ENCODE measurements at places on chromosomes 5 and 9.

DNA sequence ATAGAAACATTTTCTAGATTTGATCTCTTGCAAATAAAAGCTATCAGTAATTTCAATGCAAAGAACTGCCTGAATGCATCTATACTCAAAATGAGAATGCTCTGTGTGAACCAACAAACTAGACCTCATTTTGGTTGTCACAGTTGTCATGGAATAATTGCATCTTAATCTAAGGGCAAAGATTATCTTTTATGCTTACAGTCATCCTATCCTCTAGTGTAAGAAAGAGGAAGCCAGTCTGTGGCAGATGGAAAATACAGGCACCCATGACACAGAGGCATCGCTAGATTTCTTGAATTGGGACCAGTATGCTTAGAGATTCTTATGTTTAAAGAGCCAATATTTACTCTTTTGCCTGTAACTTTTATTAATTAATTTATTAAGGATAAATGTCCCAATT lies 95.0 kb downstream of the MACIR start:
- DNase-seq, result no peak

DNA sequence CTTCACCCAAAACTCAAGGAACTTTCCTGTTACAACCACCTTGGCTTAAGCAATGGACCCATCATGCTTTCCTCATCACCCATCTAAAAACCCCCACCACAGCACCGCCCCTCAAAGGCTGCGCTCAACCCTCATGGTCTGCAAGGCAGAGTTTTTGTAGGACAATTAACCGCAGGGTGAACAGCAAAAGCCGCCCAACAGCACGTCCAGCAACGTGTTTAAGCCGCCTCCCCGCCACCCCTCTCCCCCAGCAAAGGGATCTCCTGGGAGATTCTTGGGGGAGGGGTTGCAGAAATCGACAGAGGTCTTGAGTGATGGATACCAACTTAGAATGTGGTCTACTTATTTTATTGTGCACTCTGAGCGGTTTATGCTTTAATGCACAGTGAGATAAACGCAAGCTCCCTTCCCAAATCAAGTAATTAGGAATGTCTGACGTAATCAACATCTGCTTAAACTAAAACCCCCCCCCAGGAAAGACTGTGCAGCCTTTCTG lies 1.9 kb downstream of the ROR2 start:
- no peak for DNase-seq

GRCh38 chr9:128406848-128407391 lies 13.7 kb upstream of the CERCAM start:
- DNase-seq, result no peak

DNA sequence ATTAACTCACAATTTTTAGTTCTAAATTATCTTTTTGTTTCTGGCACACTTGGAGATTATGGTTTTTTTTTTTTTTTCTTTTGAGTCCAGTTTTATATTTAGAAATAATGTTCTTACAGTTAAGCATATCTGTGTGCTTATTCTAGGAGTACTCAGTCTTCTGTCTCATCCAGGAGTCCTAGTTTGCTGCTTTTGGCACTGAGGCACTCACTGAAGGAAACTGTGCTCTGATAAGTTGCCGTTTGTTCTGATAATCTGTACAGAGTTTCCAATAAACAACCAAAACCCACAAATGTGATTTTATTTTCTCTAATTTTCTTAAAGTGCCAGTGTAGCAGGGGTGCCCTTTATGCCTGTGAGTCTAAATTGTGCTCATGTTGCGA lies 251.0 kb downstream of the LRRC70 start:
- DNase-seq, result no peak

- DNase-seq, result no peak
Observed at GRCh38 chr5:56456002-56456401, 222.9 kb upstream of the ANKRD55 start.

- DNase-seq, result no peak
Observed at GRCh38 chr9:124814164-124814535, 37.2 kb downstream of the OLFML2A start.

- DNase-seq, result no peak
Observed at GRCh38 chr9:86298873-86299272, 16.5 kb upstream of the ISCA1 start.

GRCh38 chr9:132161743-132162184 lies at the start of gene NTNG2:
Gene NTNG2 (plus strand): TSS chr9:132162058. CDS start chr9:132166832, 4,774 bp downstream.
- DNase-seq, result no peak

- no peak for DNase-seq
Observed at GRCh38 chr5:115100319-115100955, 69.3 kb downstream of the TRIM36 start.

DNA sequence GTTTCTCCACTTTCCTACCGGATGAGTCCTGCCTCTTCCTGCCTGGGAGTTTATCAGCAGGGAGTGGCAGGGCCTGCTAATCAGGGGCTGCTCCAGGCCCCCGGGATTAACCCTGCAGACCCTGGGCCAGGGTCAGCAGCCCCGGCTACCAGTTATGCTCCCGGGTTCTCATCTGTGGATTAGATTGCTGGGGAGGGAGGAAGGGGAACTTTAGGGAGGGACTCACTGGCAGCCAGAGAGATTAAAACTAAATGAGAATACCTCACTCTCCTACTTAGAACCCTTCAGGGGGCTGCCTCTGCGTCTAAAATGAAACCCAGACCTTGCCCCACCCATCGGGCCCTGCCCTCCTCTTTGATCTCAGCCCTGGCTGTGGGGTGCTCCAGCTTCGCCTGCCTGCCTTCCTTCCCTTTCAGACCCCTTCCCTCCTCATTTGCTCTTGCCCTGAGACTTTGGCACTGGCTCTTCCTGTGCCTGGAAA lies 130.5 kb upstream of the HAND1 start:
- no peak for DNase-seq

GRCh38 chr5:26569929-26570258 lies 468.5 kb downstream of the CDH9 start:
- DNase-seq, result no peak

- peak; percentile 38 for DNase-seq
Observed at GRCh38 chr9:112180387-112180881, 5.3 kb upstream of the SUSD1 start.

DNA sequence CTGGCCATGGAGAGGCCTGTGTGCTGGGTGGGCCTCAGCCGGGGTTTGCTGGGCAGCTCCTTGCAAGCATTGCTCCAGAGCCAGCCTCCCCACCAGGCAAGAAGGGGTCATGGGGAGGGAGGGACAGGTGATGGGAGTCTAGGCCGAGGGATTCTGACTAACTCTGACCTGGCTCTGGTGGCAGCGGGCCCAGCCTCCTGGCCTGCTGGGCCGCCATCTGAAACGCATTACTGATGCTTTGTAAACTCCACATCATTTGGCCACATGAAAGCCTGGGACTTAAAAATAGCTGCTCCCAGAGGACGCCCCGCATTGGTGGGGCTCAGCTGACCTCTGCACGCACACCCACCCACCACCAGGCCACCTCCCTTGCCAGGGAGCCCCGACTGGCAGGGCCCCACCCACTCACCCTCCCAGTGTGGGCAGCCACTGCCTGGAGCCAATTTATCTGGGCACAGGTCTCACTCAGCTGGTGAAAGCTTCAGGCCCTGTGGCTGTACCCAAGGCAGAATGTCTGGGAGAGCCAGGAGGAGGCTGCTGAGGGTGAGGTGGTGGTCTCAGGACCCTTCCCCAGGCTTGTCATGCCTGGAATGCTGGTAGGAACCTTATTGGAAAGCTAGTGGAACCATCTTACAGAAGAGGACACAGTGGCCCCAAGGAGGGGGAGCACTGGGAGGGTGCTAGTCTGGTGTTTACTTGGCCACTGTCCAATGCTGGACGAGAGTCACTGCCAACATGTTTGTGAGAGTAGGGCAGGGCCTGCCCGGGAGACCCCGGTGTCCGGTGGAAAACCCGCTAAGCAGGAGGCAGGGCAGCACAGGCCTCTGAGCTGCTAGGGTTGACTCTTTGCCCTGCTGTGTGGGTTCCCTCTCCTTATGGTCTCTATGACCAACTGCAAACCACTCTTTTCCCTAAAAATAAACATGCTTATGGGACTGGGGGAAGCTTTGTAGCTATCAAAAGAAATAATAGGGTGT lies 10.8 kb downstream of the TCF7 start:
- no peak for DNase-seq

GRCh38 chr5:140966293-140967225 lies at the start of gene PCDHAC2:
Gene PCDHAC2 (plus strand): TSS chr5:140966476. CDS start chr5:140966767, 291 bp downstream.
- no peak for DNase-seq

GRCh38 chr9:115604831-115605483 lies 487.0 kb upstream of the TNC start:
- no peak for DNase-seq

DNA sequence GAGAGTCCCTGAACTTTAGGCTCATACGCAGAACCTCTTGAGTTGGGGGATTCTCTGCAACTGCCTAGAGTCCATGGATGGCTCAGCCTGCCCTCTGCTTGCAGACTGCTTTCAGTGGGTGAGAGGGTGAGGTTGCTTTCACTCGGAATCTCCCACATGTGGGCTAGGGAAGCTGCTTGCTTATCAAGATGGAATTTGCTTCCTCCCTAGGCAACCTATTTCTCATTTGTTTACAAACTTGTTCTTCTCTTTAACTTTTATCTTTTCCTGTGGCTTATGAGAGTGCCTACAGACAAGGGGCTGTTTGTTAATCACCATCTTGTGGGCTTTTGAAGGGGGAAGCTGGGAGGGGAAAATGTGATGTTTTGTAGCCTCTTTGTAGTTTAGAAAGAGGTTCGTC lies 10.0 kb downstream of the TLE4 start:
- peak; percentile 14 for DNase-seq

DNA sequence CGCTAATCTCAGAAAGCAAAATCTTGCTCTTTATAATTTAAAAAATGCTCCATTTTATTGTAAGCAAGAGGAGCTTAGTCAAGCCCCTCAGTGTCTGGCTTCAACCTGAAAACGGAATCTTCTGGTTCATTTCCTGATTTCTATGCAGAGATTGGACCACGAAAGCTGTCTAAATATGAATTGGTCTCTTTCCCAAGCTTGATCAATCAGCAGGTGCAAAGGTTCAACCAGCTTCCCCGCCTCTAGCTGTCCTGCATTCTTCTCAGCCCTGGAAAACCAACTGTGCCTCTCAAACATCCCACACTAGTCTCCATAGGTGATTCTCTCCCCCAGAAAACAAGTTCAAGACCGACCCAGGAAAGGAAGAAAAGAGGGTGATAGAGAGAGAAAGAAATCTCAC lies 34.5 kb downstream of the FNBP1 start:
- DNase-seq, result no peak

DNA sequence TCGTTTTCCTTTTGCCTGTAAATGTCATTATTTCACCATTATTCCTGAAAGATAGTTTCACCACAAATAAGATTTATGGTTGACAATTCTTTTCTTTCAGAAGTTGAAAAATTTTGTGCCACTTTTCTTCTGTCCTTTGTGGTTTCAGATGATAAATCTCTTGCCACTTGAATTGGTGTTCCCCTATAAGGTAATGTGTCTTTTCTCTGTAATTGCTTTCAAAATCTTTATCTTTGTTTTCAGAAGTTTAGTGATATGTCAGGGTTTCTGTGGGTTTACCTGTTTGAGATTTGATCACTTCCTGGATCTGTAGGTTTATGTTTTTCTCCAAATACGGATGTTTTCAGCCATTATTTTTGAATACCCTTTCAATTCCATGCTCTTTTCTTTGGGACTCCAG lies 14.6 kb downstream of the RASA1 start:
- no peak for DNase-seq

DNA sequence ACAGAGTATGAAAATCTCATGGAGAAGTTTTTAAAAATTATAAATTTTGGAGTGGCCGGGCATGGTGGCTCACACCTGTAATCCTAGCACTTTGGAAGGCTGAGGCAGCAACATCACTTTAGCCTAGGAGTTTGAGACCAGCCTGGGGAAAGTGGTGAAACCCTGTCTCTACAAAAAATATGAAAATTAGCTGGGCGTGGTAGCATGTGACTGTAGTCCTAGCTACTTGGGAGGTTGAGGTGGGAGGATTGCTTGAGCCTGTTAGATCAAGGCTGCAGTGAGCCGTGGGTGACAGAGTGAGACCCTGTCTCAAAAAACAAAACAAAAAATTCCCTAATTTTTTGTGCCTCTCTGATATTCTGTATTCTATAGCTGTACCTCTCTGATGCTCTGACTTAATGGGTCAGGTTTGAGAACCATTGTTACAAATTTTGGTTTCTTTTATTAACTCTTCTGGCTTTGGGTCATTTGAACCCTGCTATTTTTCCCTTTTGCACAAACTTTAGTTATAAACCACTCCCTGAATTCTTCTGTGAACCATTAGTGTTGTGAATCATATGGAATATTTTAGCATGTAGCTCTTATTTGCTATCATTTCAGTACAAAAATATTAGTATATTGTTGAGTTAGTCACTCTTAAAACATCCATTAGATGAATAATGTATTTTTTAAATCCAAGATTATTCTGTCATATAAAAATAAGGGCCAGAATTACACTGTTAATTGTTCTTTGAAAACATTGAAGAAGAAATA lies 51.0 kb downstream of the FER start:
- no peak for DNase-seq
